ENCODE measurements at places on chromosomes 3 and 15.

DNA sequence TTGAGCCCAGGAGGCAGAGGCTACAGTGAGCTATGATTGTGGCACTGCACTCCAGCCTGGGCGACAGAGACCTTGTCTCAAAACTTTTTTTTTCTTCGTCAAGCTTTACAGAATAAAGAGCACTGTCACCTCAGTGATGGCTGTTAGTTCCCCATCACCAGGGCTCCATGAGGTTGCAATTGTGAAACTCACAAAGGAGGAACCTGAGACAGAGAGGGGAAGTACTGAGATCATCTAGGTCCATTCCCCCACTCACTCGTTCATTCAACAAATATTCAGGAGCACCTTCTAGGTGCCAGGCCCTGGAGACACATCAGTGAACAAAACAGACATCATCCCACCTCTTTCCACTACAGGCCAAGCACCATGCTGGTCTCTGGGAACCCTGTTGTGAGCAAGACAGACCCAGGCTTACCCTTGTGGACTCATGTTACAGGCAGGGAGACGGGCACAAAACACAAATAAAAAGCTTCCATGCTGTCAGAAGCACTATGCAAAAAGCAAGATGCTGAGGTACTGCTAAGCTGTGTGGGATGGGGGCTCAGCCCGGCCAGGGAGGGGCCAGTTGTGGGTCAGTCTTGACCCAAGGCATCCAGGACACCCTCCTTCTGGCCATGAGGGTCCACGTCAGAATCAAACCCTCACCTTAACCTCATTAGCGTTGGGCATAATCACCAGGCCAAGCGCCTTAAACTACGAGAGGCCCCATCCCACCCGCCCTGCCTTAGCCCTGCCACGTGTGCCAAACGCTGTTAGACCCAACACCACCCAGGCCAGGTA, 2.1 kb upstream of the RHO start:
- no peak for DNase-seq

GRCh38 chr3:187966096-187966495, 187.9 kb upstream of the LPP start:
- DNase-seq = no peak

DNA sequence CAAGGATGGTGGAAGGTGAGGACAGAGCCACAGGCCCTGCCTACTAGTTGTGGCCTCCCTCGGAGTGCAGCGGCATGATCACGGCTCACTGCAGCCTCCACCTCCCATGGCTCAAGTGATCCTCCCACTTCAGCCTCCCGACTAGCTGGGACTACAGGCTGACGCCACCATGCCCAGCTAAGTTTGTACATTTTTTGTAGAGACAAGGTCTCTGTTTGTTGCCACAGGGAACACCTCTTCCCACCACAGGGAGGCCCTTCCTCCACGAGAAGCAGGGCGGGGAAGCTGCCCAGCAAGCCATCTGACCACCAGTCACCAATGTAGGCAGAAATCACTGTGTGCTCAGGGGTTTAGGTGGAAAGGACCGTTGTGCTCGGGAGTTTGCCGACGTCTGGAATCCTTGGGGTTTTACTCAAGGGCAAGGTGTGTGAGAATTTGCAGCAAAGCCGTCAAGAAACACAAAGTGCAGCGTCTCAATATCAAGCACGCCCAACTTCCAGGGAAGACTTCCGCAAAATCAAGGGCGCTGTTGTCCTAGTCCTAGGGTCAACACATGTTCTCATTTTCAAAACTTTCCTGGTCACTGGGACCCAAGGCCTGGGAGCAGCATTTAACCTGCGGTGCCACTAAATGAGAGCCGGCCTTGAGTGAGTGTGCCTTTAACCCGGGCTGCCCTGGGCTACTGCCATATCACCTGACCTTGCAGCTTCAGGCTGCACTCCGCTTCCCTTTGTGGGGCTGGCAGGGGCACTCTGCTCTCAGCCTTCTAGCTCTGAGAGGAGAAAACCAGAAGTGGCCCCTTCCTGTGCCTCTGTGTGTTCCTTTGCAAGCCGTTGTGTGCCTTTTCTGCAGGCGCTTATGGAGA, 65.7 kb downstream of the SLC12A8 start:
- DNase-seq = no peak

DNA sequence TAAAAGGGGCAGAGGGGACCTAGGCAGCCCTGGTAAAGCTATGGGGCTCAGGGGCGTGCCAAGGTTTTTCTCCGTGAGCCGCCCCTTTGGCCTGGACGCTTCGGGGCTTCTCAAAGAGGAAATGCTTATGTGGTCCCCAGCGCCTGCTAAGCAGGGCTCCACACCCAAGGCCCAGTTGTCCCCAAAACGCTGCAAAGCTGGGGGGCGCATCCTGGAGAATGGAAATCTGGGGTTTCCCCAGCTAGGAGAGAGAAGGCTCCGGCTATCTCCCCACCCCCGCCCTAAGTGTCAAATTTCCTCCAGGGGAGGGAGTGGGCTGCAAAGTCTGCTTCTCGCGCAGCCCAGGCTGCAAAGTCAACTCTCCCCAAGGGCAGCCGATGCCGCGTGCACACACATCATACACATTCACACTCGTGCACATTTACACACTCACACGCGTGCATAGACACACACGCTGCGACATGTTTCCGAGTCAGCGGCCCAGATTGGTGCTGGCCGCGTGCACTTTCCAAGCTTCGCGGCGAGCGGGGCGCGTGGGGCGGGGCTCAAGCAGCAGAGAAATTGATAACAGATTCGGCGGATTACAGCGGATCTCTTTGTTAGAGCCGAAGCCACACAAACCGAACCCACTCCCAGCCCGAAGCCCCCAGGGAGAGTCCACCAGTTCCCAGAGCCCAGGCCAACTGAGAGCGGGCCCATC, 4.5 kb downstream of the WNT5A start:
- DNase-seq = no peak

Data from stimulated activated naive CD4-positive, alpha-beta T cell (primary cell).